IPS DF 6.9 (cell line): ENCODE measurements at places on chromosomes 4 and X.

- DNase-seq = no peak
Observed at GRCh38 chrX:15504661-15505060, 4.1 kb downstream of the BMX start.

GRCh38 chr4:176443117-176443516 lies 123.4 kb downstream of the SPCS3 start:
- DNase-seq = no peak

- no peak for DNase-seq
Observed at GRCh38 chrX:38220415-38221390, at the start of gene SRPX. TSS of gene SRPX (minus strand) at chrX:38220871. CDS start at chrX:38220792, 79 bp downstream.

GRCh38 chrX:14173873-14174272 lies 144.2 kb upstream of the GEMIN8 start:
- no peak for DNase-seq

DNA sequence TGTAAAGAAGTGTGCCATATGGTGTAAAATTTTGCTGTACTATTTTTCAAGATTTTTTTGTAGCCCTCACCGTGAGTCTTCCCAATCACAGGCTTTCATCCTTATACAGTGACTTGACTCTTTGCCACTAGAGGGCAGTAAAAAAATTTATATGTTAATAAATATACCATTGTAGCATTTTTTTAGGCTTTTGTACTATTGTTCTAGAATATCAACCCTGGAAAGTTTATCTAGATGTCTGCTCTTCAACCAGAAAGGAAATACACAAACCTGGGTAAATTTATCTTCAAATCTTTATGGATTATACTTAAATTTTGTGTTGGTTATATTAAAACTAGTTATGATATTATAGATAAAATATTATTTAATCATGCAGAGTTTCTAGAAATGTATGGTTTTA lies 235.3 kb downstream of the TENM3 start:
- no peak for DNase-seq

- DNase-seq = no peak
Observed at GRCh38 chrX:8720136-8720535, 11.8 kb downstream of the ANOS1 start.

DNA sequence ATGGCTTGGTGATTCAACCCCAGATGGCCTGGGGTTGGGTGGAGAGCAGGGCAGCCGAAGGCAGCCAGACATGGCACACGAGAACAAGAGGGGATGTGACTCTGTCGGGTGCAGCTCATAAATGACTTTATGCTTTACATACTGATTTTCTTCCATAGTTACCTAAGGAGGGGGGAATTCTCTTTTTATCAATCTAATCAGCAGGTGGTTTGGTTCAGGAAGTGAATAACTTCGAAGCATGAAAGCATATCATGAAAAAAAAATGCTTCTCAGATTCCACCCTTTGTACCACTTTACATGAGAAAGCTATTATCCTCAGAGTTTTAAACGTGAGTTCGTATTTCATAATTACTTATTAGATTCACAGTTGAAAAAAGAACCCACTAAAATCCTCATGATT lies 908.9 kb upstream of the LCORL start:
- DNase-seq = no peak

GRCh38 chr4:152997288-152997687 lies 61.2 kb downstream of the FHDC1 start:
- no peak for DNase-seq
